ENCODE measurements at places on chromosomes 4 and X.
A peak's percentile ranks its signal among the peaks of the same experiment; 100 is the strongest.

DNA sequence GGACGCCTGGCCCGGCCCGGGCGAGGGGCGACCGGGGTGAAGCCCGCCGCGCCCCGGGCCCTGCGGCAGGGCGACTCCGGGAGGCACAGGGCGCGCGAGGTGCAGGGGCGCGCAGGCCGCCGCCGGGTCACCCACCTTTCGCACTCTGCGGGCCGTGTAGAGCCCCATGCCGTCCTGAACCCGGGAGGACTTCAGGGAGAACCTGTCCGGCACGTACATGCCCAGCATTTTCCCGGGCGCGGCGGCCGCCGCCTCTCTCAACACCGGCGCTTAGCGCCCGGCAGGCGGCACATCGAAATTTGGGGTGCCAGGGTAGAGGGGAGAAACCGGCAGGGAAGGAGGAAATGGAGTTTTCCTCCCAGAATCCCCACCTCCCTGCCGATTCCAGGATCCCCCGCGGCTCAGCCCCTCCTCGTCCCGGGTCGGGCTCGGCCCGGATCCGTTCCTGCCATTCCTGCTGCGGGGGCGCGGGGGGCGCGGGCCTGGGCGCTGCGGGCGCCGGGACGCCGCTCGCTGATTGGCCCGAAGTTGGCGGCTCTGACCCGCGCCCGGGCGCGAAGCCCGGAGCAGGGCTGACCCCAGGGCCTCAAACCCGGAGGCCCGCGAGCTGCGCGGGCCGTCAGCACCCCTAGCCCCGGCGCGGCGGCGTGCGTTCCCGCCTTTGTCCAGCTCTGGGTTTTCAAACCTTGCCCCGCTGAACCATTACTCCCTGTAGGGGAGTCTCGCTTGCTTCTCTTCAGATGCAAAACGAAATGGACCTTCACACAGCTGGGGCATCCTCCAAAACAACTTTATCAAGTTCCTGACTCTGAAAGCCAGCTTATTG, at the start of gene PRDM5:
Gene PRDM5 (minus strand): TSS at position 346 of the 826 bp plus-strand sequence. CDS start 118 bp downstream, at position 228.
- no peak within 1 kb of the TSS for H3K27ac ChIP-seq
- H3K36me3 ChIP-seq = no peaks in the 10 kb centered on the region
- peak within 1 kb of the TSS; percentile 66 for H3K4me3 ChIP-seq
- H3K27me3 ChIP-seq = peaks cover 3% of the 10 kb centered on the region
- DNase-seq = no peak

- no peak overlapping the region for H3K27ac ChIP-seq
- DNase-seq = no peak
- no peak overlapping the region for H3K4me3 ChIP-seq
- H3K4me1 ChIP-seq = no peaks in the 10 kb centered on the region
- H3K27me3 ChIP-seq = no peaks in the 10 kb centered on the region
These were observed 66.9 kb downstream of the PARM1 start for GRCh38 chr4:74999714-75000309.

- H3K27ac ChIP-seq = no peak overlapping the region
- H3K36me3 ChIP-seq = no peaks in the 10 kb centered on the region
- DNase-seq = no peak
These were observed 94.6 kb downstream of the REELD1 start for GRCh38 chr4:146308951-146309350.

GRCh38 chrX:18676050-18676449, 4.1 kb upstream of the RS1 start:
- no peaks in the 10 kb centered on the region for H3K4me1 ChIP-seq
- no peaks in the 10 kb centered on the region for H3K36me3 ChIP-seq
- H3K27ac ChIP-seq = no peak overlapping the region
- DNase-seq = no peak
- no peak overlapping the region for H3K4me3 ChIP-seq
- no peaks in the 10 kb centered on the region for H3K27me3 ChIP-seq

DNA sequence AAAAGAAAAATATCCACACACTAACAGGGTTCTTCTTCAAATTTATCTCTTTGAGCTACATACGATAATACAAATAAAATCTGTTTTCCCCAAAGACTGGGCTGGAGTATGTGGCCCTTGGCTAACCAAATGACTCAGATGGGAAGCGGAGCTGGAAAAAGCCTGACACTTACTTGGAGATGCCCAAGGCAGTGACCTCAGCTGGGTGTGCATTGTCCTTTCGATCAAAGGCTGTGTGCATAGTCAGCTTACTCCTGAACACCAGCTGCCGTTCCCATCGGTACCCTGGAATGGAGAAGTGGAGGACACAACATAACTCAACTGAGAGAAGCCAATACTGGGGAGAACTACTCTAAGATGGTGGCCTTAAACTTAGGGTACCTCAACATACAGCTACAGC, 95.1 kb downstream of the CDS1 start:
- DNase-seq = no peak
- no peak overlapping the region for H3K4me3 ChIP-seq
- H3K27me3 ChIP-seq = no peaks in the 10 kb centered on the region
- H3K36me3 ChIP-seq = no peaks in the 10 kb centered on the region

DNA sequence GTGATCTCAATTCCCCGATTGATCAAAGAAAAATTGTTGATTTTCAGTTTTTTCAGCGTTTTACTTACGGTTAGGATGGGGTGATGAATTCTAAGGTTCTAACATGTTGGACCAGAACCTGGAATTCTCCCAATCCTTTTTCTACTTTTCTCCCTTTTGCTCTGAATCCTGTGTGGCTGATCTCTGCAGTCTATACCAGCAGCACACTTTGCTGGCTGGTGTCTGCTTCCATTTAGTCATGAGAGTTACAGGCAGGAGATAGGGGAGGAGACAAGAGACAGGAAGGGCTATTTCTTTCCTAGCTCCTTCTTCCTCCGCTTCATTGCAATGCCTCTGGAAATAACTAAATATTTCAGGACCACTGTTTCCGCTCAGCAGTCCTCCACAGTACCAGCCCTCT, 623.9 kb downstream of the CENPC start:
- no peak overlapping the region for H3K27ac ChIP-seq
- no peaks in the 10 kb centered on the region for H3K36me3 ChIP-seq
- no peaks in the 10 kb centered on the region for H3K4me1 ChIP-seq
- DNase-seq = no peak
- no peaks in the 10 kb centered on the region for H3K27me3 ChIP-seq

- H3K4me3 ChIP-seq = no peak overlapping the region
- no peaks in the 10 kb centered on the region for H3K36me3 ChIP-seq
- no peaks in the 10 kb centered on the region for H3K27me3 ChIP-seq
- no peak overlapping the region for H3K27ac ChIP-seq
- H3K4me1 ChIP-seq = no peaks in the 10 kb centered on the region
These were observed 866.3 kb upstream of the PCDH7 start for GRCh38 chr4:29853833-29854232.

- H3K4me1 ChIP-seq = no peaks in the 10 kb centered on the region
- no peak overlapping the region for H3K27ac ChIP-seq
- H3K36me3 ChIP-seq = no peaks in the 10 kb centered on the region
- DNase-seq = no peak
- H3K27me3 ChIP-seq = no peaks in the 10 kb centered on the region
- no peak overlapping the region for H3K4me3 ChIP-seq
These were observed 207.8 kb upstream of the DCAF8L1 start for GRCh38 chrX:28189011-28189410.

DNA sequence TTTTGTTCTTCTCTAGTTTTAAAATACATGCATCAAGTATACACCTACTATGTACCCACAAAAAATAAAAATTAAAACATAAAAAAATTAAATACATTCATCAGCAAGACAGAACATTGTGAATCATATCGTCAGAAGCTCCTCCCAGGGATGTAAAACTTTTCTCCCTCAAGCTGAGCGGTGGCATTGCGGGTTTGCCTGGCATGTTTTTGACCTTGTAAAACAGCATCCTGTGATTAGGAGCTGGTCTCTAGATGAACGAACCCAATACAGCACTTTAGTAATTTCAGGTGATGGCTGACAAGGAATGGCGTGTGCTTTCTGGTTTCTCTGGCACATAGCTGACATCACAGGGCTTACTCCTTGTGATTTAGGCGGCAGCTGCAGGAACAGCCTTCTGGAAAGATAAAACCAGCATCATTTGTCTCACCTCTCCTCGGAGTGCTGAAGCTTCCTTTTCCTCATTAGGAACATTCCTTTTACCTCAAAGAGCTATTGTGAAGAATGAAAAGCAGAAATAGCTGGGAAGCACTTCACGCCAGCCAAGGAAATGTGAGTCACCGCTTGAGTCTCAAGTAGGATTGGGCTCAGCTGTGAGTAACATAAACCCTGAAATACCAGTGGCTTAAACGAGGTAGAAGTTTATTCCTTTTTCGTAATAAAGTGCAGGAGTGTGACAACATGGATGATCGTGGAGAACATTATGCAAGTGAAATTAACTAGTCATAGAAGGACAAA, 44.3 kb downstream of the NYX start:
- H3K4me3 ChIP-seq = no peak overlapping the region
- no peaks in the 10 kb centered on the region for H3K4me1 ChIP-seq
- H3K27ac ChIP-seq = no peak overlapping the region
- H3K36me3 ChIP-seq = no peaks in the 10 kb centered on the region

DNA sequence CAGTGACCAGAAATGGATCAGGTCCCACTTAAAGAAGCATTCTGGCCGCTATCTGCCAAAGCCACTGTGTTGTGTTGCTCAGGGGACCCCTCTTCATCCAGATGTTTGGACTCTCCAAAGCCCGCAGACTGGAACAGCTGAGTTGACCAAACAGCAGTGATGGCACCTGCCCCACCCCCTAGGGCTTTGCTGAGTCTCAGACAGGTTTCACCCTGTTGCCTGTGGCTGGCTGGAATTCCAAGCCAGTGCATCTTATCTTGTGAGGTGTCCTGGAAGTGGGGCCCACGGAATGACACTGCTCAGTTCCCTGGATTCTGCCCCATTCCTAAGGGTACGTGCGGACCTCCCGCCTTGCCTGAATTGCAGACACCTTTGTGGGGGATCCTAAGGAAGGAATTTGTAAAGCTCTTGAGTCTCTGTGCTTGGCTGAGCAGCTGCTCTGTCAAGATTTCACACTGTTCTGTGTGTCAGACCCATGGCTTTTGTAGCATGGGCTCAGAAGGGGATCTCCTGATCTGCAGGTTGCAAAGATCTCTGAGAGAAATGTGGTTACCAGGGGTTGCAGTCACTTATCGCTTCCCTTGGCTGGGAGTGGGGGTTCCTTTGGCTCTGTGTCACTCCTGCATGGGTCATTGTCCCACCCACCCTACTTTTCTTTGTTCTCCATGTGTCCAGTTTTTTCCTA, 1707.9 kb upstream of the PCDH10 start:
- H3K36me3 ChIP-seq = no peaks in the 10 kb centered on the region
- H3K4me3 ChIP-seq = no peak overlapping the region
- H3K27ac ChIP-seq = no peak overlapping the region
- H3K27me3 ChIP-seq = no peaks in the 10 kb centered on the region
- DNase-seq = no peak
- no peaks in the 10 kb centered on the region for H3K4me1 ChIP-seq

DNA sequence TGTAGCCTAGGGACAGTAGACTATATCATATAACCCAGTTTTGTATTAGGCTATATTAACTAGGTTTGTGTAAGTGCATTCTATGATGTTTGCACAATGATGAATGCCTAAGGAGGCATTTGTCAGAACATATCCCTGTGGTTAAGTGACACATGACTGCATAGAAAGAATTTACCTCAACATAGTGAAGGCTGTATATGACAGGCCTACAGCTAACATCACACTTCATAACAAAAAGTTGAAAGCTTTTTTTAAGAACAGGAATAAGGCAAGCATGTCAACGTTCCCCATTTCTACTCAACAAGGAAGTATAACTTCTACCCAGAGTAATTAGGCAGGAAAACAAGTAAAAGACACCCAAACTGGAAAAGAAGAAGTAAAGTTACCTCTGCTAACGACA, 165.9 kb upstream of the NDST4 start:
- H3K27ac ChIP-seq = no peak overlapping the region
- H3K4me1 ChIP-seq = no peaks in the 10 kb centered on the region

DNA sequence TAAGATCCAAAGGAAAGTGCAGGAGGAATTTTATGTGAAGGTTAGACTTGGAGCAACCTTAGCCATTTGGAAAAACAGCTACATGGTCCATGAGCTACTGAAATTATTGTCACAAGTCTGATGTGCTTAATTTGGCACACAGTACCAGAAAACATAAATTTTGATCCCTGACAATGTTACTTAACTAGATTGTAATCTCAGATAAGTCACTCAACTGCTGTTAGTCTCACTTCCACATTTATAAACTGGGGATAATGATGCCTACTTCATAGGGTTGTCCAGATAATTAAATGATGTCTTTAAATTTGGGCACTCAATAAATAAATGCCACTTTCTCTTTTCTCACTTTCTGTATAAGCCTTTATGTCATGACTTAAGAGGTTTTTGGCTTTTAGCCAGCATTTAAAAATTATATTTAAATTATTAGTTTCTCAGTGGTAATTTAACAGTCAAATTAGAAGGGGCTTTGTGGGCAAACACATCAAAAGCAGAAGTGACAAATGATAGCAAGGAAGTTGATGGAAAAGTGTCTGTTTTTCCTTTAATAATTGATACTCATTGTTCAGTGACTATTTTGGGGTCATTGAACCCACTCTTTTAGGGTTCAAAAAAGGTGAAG, 58.3 kb downstream of the PAQR3 start:
- H3K27me3 ChIP-seq = no peaks in the 10 kb centered on the region
- H3K4me3 ChIP-seq = no peak overlapping the region
- H3K4me1 ChIP-seq = no peaks in the 10 kb centered on the region
- no peaks in the 10 kb centered on the region for H3K36me3 ChIP-seq
- no peak overlapping the region for H3K27ac ChIP-seq
- DNase-seq = no peak

DNA sequence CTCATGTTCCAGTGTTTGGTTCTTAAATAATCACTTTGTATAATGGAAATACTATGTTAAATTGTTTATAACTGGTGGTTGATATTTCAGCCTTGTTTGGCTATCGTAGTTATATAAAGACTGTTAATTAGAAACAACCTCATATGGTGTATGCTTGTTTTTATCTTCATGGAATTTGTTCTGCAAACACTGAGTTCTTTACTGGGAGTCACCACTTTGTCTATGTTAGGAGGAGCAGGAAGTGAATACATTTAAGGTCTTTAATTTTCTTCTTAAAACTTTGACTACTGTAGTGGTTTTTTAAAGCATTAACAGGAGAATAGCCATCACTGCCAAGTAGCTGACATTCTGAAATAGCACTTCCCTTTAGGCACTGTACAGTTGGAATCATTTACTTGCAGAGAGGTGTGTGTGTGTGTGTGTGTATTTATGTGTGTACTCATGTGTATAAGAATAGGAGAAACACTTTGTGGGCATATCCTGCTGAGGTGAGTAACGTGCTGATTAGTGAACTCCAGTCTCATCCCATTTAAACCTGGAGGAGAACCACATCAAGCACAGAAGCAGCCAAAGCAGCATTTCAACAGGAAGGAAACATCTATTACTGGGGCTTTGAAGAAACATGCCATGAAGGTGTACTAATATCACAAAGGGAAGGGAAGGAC, 37.8 kb downstream of the TET2 start:
- no peak overlapping the region for H3K27ac ChIP-seq
- no peaks in the 10 kb centered on the region for H3K4me1 ChIP-seq
- no peak for DNase-seq

GRCh38 chrX:41259516-41259915, 74.4 kb upstream of the DDX3X start:
- H3K27ac ChIP-seq = no peak overlapping the region
- H3K4me1 ChIP-seq = no peaks in the 10 kb centered on the region
- no peaks in the 10 kb centered on the region for H3K36me3 ChIP-seq
- no peaks in the 10 kb centered on the region for H3K27me3 ChIP-seq

Data from effector memory CD4-positive, alpha-beta T cell (primary cell).